Suprapubic skin (tissue), 4 donors: ENCODE measurements at places on chromosomes 7 and 10. TPM values are rescaled to one million over a fixed set of nuclear protein-coding genes. Genes with fewer than 3 reads are reported as not detected.

PTTG1IP2 gene
- not detected for total RNA-seq

PRTFDC1 gene
- 0.40 TPM for total RNA-seq

TMEM225B gene
- 1.4 TPM for total RNA-seq

CYP2E1 gene
- total RNA-seq = 4.5 TPM

ARID5B gene
- 69.9 TPM for total RNA-seq

CPEB3 gene
- 19.2 TPM for total RNA-seq

GPR26 gene
- total RNA-seq = not detected

H2BK1 gene
- not detected for total RNA-seq

NAMPT gene
- total RNA-seq = 188 TPM

CDNF gene
- 5.3 TPM for total RNA-seq
